ENCODE measurements at places on chromosomes 4 and X. TPM values are rescaled to one million over a fixed set of nuclear protein-coding genes. Genes with fewer than 3 reads are reported as not detected.

GRCh38 chr4:112823606-112824005 lies 186.7 kb downstream of the LARP7 start:
- no peak for DNase-seq
- no peak overlapping the region for H3K27ac ChIP-seq
- peaks cover 8% of the 10 kb centered on the region for H3K4me1 ChIP-seq
- no peak overlapping the region for H3K4me3 ChIP-seq

DNA sequence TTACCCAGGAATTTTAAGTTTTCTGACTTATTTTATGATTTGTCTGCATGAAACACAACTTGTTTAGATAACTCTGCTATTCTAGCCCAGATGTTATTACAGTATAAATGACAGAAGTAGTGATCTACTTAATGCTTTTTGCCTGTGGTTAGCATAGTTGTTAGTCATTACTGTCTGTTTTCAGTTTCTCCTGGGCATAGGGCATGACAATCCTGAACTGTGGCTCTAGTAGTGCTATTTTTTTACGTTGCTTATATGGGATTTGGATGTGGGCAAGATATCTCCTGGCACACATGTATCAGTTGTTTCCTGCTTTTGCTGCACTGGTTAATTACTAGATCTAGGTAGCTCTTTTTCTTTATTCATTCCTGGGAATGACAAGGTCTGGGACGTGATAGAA lies 1005.8 kb downstream of the PCDH18 start:
- no peak for DNase-seq
- no peaks in the 10 kb centered on the region for H3K36me3 ChIP-seq
- H3K4me1 ChIP-seq = no peaks in the 10 kb centered on the region
- H3K4me3 ChIP-seq = no peak overlapping the region

GRCh38 chr4:128880662-128881061 lies 71.2 kb downstream of the JADE1 start:
- H3K27me3 ChIP-seq = no peaks in the 10 kb centered on the region
- no peak overlapping the region for H3K4me3 ChIP-seq
- DNase-seq = no peak
- peaks cover 5% of the 10 kb centered on the region for H3K4me1 ChIP-seq
- no peaks in the 10 kb centered on the region for H3K36me3 ChIP-seq

Gene SLC6A8
- total RNA-seq = 112 TPM

Gene XPNPEP2
- total RNA-seq = 0.07 TPM

DNA sequence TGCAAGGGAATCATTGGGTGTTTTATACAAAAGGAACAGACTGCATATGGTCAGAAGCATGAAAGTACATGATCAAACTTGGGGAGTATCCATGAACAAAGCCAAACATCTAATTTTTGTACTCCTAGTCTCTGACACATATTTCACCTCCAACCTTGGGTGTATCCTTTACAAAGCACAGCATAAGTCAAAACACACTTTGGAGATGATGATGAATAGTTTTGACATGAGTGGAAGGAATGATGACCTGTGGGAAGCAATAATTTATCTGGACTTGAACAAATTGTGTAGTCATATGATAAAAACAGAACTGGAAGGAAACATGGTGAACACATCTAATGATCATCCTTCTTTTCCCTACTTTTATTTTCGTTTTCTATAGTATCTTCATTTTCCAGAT lies 108.7 kb upstream of the PLS3 start:
- no peak for DNase-seq
- no peak overlapping the region for H3K27ac ChIP-seq
- H3K4me1 ChIP-seq = no peaks in the 10 kb centered on the region
- H3K36me3 ChIP-seq = no peaks in the 10 kb centered on the region
- no peak overlapping the region for H3K4me3 ChIP-seq

Gene DCUN1D4
- total RNA-seq = 33.3 TPM

Gene VCX3A
- 0.25 TPM for total RNA-seq

DNA sequence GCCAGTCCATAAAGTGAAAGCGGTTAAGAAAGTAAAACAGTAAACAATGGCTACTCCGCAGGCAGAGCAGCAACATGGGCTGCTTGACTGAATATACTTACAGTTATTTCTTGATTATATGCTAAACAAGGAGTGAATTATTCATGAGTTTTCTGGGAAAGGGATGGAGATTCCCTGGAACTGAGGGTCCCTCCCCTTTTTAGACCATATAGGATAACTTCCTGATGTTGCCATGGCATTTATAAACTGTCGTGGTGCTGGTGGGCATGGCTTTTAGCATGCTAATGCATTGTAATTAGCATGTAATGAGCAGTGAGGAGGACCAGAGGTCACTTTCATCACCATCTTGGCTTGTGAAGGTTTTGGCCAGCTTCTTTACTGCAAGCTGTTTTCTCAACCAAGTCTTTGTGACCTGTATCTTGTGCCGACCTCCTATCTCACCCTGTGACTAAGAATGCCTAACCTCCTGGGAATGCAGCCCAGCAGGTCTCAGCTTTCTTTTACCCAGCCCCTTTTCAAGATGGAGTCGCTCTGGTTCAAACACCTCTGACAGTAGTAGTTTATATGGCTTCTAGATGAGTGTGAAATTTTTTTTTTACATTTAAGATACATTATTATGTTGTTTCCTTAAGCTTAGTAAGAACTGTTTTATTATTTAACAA lies 514.8 kb upstream of the TENM3 start:
- H3K27ac ChIP-seq = no peak overlapping the region
- H3K4me1 ChIP-seq = peaks cover 21% of the 10 kb centered on the region
- no peak for DNase-seq
- no peak overlapping the region for H3K4me3 ChIP-seq

- peaks cover 26% of the 10 kb centered on the region for H3K36me3 ChIP-seq
- no peak for DNase-seq
- no peak overlapping the region for H3K27ac ChIP-seq
- H3K27me3 ChIP-seq = peaks cover 28% of the 10 kb centered on the region
These were observed 19.1 kb upstream of the S100P start for GRCh38 chr4:6674500-6675149.

GRCh38 chr4:1872870-1873269 lies 1.7 kb downstream of the NSD2 start:
- H3K27ac ChIP-seq = no peak overlapping the region
- H3K27me3 ChIP-seq = peaks cover 26% of the 10 kb centered on the region
- H3K4me3 ChIP-seq = peak overlapping the region; percentile 77
- no peaks in the 10 kb centered on the region for H3K36me3 ChIP-seq
- H3K4me1 ChIP-seq = peaks cover 34% of the 10 kb centered on the region

Gene MAGED2
- 136 TPM for total RNA-seq

- no peaks in the 10 kb centered on the region for H3K4me1 ChIP-seq
- peaks cover 77% of the 10 kb centered on the region for H3K36me3 ChIP-seq
- H3K4me3 ChIP-seq = no peak overlapping the region
These were observed 29.0 kb downstream of the RNF4 start for GRCh38 chr4:2497931-2498330.
